Activated CD4-positive, alpha-beta T cell treated with anti-CD3 and anti-CD28 coated beads for 48 hours (primary cell): ENCODE measurements at places on chromosomes 16 and 17.
A peak's percentile ranks its signal among the peaks of the same experiment; 100 is the strongest.

GRCh38 chr16:56370185-56370874 is 55.0 kb downstream of the AMFR start:
- DNase-seq, result no peak

GRCh38 chr17:62008294-62008693 is 56.8 kb downstream of the MED13 start:
- no peak for DNase-seq

DNA sequence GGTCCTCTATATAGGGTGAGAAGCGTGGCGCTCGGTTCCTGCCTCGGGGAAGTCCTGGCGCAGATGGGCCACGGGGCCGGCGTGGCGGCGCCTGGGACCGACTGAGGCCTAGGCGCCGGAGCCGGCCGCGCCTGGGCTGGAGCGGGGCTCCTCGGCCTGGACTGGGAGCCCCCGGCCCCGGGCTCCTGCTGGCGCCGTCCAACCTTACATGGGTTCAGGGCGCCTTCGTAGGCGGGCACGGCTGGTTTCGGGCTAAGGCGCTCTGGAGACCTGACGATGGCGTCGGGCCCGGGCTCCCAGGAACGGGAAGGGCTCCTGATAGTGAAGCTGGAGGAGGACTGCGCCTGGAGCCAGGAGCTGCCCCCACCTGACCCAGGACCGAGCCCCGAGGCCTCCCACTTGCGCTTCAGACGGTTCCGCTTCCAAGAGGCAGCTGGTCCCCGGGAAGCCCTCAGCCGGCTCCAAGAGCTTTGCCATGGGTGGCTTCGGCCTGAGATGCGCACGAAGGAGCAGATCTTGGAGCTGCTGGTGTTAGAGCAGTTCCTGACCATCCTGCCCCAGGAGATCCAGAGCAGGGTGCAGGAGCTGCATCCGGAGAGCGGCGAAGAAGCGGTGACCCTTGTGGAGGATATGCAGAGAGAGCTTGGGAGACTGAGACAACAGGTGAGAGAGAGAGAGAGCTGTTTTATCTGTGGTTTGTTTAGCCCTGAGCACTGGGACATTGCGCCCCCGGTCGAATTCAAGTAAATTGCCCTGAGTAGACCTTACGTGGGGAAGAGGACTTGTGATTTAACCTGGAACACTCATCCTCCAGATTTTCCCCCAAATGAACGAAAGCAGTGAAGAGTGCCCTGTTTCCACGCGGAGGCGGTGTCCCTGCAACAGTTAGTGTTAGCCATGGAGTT is 504 bp downstream of the ZNF263 start:
- peak; percentile 11 for DNase-seq

- no peak for DNase-seq
Observed at GRCh38 chr16:87471278-87472141, 21.3 kb downstream of the ZCCHC14 start.

- no peak for DNase-seq
Observed at GRCh38 chr17:1125788-1126145, 54.0 kb downstream of the ABR start.

DNA sequence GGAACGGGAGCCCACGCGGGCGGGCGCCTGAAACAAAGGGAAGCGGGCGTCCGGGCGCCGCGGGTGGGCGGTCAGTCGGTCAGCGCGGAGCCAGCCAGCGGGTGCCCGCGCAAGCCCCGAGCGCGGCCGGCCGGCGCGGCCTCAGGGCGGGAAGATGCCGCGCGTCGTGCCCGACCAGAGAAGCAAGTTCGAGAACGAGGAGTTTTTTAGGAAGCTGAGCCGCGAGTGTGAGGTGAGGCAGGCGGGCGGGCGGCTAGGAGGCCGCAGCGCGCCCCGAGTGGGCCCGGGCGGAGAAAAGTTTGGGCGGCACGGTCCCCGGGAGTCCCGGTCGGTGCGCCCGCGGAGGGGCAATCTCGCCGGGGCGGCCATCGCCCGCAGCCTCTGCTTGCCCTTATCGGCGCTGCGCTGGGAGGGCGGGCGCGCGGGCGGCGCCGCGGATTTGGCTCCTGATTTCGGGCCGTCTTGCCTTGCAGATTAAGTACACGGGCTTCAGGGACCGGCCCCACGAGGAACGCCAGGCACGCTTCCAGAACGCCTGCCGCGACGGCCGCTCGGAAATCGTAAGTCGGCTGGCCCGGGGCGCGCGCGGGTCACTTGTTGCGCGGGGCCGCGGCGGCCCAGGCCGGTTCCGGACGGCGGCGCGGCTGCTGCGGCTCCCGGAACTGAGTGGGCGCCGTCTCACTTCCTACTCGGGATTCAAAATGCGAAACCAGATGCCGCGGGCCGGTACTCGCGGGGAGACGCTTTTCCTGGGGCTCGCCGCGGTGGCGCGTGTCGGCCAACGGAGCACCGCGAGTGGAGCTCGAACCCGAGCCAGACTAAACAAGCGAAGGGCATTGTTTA is 526 bp downstream of the CBFB start:
- peak; percentile 71 for DNase-seq
